ENCODE measurements at places on chromosomes 6 and 20.

GRCh38 chr6:152270301-152270925 lies 366.7 kb downstream of the SYNE1 start:
- no peak for DNase-seq

DNA sequence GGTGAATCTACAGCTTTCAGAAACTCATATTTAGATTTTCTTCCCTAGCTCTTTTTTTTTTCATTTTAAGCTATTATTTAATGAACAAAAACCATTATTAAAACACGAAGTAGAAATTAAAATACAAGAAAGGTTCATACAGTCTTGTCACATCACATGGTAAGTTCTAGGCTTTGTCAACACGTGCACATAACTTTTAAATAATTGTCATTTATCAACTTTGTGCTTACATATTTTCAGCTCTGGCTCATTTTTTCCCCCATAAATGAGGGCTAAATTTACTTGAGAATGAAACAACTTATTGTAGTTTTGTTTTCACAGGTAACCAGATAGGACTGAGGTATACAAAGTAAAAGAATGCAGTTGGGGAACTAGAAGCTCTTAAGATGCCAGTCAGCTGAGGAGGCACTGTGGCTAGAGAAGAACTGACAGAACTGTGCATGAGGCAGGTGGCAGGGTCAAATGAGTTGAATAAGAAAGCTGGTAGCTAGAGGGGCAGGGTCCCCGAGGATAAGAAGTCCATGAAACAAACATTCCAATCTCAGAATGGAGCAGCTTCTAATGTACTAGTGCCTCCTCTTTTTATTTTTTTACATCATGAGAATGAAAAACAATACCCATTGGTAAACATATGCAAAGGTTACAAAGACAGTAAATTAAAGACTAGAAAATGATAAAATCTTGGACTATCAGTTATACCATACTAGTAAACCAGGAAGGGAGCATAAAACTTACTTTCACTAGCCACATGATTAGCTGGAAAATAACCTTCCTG lies 141.5 kb downstream of the MYB start:
- no peak for DNase-seq

DNA sequence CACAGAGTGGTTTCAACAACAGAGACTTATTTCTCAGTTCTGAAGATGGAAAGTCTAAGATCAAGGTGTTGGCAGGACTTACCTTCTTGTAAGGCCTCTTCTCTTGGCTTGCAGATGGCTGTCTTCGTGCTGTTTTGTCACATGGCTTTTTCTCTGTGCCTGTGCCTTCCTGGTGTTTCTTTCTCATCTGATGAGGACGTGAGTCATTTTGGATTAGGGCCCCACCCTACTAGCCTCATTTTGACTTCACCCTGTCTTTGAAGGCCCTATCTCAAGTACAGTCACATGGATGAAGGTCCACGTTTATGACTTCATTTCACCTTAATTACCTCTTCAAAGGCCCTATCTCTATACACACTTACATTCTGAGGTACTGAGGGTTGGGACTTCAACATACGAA lies 41.4 kb upstream of the LAMA2 start:
- DNase-seq: no peak

DNA sequence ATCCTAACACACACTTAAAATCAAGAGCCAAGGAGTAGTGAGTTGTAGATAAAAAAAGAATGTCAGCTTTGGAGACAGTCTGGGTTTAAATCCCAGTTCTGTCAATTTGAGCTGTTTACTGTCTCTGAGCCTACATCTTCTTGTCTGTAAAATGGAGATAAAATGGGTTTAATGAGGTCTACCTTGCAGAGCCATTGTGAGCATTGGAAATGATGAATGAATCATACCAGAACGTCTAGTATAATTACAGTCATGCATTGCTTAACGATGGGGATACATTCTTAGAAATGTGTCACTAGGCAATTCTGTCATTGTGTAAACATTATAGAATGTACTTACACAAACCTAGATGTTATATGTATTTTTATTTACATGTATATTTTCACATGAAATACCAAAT lies 17.6 kb upstream of the SGK2 start:
- no peak for DNase-seq

- no peak for DNase-seq
Observed at GRCh38 chr6:12423832-12424231, 133.7 kb downstream of the EDN1 start.

- no peak for DNase-seq
Observed at GRCh38 chr20:18048176-18048575, 9.5 kb downstream of the OVOL2 start.

DNA sequence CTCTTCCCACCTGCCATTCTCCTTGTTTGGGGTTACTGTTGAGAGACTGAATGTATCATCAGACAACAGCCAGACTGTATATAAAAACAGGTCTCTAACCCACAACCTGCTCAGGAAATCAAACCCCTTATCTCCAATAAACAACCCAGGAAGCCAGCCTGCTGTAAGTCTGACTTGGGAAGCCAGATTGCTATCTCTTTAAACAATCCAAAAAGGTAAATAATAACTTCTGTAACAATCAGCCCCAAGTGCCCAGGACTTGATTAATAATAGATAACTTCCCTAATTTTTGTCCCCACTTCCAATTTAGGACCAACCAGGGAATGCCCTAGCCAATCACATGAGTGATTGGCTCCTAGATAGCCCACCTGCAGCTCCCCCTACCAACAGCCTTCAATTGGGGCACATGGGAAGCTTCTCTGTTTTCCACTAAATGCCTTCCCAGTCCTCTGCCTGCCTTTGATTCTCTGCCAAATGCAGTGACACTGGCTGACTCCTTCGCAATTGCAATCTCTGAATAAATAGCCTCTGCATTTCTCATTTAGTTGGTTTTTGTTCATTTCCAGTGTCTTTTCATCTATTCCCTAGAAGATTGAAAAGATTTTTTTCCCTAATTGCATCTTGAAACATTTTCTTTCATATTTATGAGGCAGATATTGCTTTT lies 117.1 kb upstream of the TAB2 start:
- no peak for DNase-seq

Data from right atrium auricular region (tissue), 2 donors.